ENCODE measurements at places on chromosomes 7 and 10.

DNA sequence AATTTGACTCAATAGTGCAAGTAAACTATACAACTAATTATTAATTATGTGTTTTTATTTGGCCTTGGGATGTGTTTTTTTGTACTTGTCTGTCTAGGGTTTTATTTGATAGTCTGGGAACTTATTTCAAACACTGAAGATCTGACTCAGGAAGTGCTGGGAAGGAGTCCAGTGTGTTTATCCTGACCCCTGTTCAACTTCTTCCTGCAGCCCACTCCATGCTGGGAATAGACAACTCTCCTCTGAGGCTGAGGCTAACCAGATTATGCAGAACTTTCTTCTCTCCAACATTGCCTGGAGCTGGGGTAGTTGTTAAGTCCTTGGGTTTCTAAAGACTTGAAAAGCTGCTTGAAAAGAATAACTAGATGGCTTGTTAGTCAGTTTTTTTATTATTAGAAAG is 6.9 kb downstream of the CISD1 start:
- DNase-seq, result peak; percentile 82

- peak; percentile 77 for DNase-seq
These were observed 163.2 kb downstream of the TNS3 start for GRCh38 chr7:47418601-47419309.

- no peak for DNase-seq
These were observed 22.1 kb upstream of the HSPB1 start for GRCh38 chr7:76280408-76280807.

DNA sequence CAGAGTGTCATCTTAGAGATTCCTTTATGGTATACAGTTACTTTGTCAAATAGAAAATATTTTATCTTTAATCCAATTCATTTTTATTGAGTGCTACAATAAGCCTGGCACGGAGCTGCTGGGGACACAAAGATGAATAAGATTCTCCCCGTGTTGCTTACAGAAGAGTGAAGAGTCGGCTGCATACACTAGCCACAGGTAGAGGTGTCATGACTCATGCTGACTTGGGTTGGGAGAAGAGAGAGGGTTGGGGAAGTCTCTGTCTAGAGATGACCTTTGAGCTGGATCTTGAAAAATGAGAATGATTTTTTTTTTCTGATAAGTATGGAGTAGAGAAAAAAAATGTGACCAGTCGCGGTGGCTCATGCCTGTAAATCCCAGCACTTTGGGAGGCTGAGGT is 289.9 kb upstream of the CELF2 start:
- DNase-seq, result no peak

All from iris pigment epithelial cell (primary cell).